Colonic mucosa (tissue), 4 donors: ENCODE measurements at places on chromosomes 5 and 9. TPM values are rescaled to one million over a fixed set of nuclear protein-coding genes. Genes with fewer than 3 reads are reported as not detected.

Gene PCAT7
- total RNA-seq = 2.1 TPM

Gene CDKN2A
- 1.3 TPM for total RNA-seq

Gene ANKRD31
- 0.05 TPM for total RNA-seq

Gene C9
- total RNA-seq = 0.57 TPM

Gene C5orf22
- total RNA-seq = 24.0 TPM

Gene ARHGEF28
- total RNA-seq = 7.6 TPM

Gene PTGS1
- total RNA-seq = 6.2 TPM

Gene QRFP
- not detected for total RNA-seq

Gene RABGAP1
- 40.9 TPM for total RNA-seq

Gene INSYN2B
- total RNA-seq = not detected

Gene MLANA
- not detected for total RNA-seq

Gene NTRK2
- 0.52 TPM for total RNA-seq

Gene DHFR
- 77.7 TPM for total RNA-seq

Gene IRF1
- 87.8 TPM for total RNA-seq

Gene OR2K2
- total RNA-seq = not detected

Gene CCDC112
- total RNA-seq = 10.5 TPM

Gene OTULINL
- 60.1 TPM for total RNA-seq

Gene SPATA31D4
- total RNA-seq = not detected

Gene C5orf34
- 1.9 TPM for total RNA-seq

Gene SLC46A2
- not detected for total RNA-seq

Gene NEURL1B
- 61.6 TPM for total RNA-seq

Gene ISCA1
- 20.3 TPM for total RNA-seq

Gene PAEP
- not detected for total RNA-seq

Gene FAXDC2
- 20.8 TPM for total RNA-seq

Gene GABRA1
- not detected for total RNA-seq

Gene PCDHGB6
- total RNA-seq = 1.0 TPM

Gene TNFSF15
- 2.9 TPM for total RNA-seq

Gene DND1
- 0.16 TPM for total RNA-seq

Gene NUP214
- total RNA-seq = 43.8 TPM

Gene ARID3C
- not detected for total RNA-seq

Gene PARP8
- 5.4 TPM for total RNA-seq

Gene CDO1
- total RNA-seq = 0.27 TPM

Gene GMCL2
- total RNA-seq = not detected

Gene WNK2
- 238 TPM for total RNA-seq

Gene MARVELD2
- 51.0 TPM for total RNA-seq

Gene SV2C
- 0.20 TPM for total RNA-seq

Gene LMNB1
- 58.0 TPM for total RNA-seq

Gene PRDM9
- not detected for total RNA-seq

Gene PPP3R2
- total RNA-seq = not detected

Gene ZNF462
- total RNA-seq = 28.9 TPM

Gene LHX2
- 0.10 TPM for total RNA-seq

Gene PCDHGC4
- total RNA-seq = 0.64 TPM

Gene CORO2A
- 53.8 TPM for total RNA-seq

Gene HTR1A
- not detected for total RNA-seq

Gene SURF2
- total RNA-seq = 9.4 TPM
